ENCODE measurements at places on chromosomes 6 and 20.

GRCh38 chr6:15522427-15522826 lies 140.4 kb downstream of the DTNBP1 start:
- H3K4me1 ChIP-seq: peaks cover 16% of the 10 kb centered on the region
- DNase-seq: no peak
- peak overlapping the region; percentile 25 for H3K27ac ChIP-seq
- no peaks in the 10 kb centered on the region for H3K27me3 ChIP-seq
- peaks cover 22% of the 10 kb centered on the region for H3K36me3 ChIP-seq

GRCh38 chr6:32609391-32609730 lies 19.7 kb upstream of the HLA-DRB1 start:
- no peak overlapping the region for H3K27ac ChIP-seq

GRCh38 chr6:125191916-125192609 lies 38.5 kb downstream of the TPD52L1 start:
- peak; percentile 26 for DNase-seq
- no peaks in the 10 kb centered on the region for H3K4me1 ChIP-seq

DNA sequence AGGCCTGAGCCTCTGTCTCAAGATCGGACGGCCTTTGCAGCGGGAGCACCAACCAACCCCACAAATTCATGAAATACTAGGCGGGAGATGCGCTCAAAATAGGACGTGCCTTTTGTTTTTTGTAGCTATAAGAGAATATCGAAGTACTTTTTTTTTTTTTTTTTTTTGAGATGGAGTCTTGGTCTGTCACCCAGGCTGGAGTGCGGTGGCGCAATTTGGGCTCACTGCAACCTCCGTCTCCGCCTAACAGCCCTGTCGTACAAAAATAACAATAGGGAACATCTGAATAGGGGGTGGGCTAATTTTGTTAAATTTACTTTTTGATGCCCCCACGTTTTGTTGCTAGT lies 5.9 kb upstream of the TUBB2A start:
- H3K27me3 ChIP-seq: peaks cover 5% of the 10 kb centered on the region
- peak overlapping the region; percentile 84 for H3K4me3 ChIP-seq
- H3K4me1 ChIP-seq: peaks cover 40% of the 10 kb centered on the region
- no peak overlapping the region for H3K27ac ChIP-seq
- no peaks in the 10 kb centered on the region for H3K36me3 ChIP-seq

- H3K4me1 ChIP-seq: no peaks in the 10 kb centered on the region
- H3K27me3 ChIP-seq: peaks cover 4% of the 10 kb centered on the region
- no peak overlapping the region for H3K27ac ChIP-seq
- no peak for DNase-seq
- no peak overlapping the region for H3K4me3 ChIP-seq
These were observed 1760.2 kb upstream of the DEFB115 start for GRCh38 chr20:29497261-29497671.

DNA sequence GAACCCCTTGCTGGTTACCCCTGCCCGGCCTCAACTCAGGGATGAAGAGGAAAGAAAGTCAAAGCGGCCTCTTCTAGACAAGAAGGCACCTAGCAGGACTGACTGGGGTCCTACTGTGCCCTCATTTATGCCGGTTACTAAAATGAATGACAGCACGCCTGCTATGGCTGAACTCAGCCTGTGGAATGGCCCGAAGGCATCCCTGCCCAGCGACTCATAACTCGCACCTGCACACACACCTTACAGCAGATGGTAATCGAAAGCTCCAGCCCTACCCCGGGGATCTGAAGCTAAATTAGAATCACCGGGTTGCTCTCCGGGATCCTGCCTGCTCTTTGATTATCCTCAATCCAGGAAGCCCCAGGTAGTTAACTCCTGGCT lies 747 bp upstream of the TXNDC5 start:
- H3K4me1 ChIP-seq: peaks cover 10% of the 10 kb centered on the region
- no peak for DNase-seq
- H3K27ac ChIP-seq: peak overlapping the region; percentile 67
- H3K4me3 ChIP-seq: no peak overlapping the region

- no peak overlapping the region for H3K4me3 ChIP-seq
- H3K27me3 ChIP-seq: no peaks in the 10 kb centered on the region
- H3K36me3 ChIP-seq: no peaks in the 10 kb centered on the region
These were observed 244.8 kb downstream of the FARS2 start for GRCh38 chr6:5506149-5506548.

DNA sequence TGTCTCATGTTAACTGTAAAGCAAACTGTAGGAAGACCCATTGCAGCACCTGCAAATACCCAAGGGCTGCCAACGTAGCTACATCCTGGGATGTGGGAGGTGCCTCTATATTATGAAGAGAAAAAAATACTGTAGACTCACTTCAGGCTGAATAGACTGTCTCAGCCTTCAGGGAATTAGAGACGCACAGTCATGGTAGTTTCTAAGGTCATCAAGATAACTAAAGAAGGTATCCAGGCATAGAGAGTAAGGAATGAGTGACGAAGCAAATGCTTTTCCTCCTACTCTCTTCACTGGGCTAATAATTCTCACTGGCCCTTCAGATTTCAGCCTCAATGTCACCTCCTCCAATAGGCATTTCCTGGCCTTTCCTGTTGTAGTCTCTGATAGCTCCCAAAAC lies 121.6 kb upstream of the ECI2 start:
- H3K27ac ChIP-seq: no peak overlapping the region
- H3K4me1 ChIP-seq: no peaks in the 10 kb centered on the region
- H3K36me3 ChIP-seq: no peaks in the 10 kb centered on the region
- no peak overlapping the region for H3K4me3 ChIP-seq

- H3K4me1 ChIP-seq: no peaks in the 10 kb centered on the region
- peaks cover 5% of the 10 kb centered on the region for H3K27me3 ChIP-seq
- no peak overlapping the region for H3K27ac ChIP-seq
These were observed 225.3 kb downstream of the THBS2 start for GRCh38 chr6:169028343-169028742.

- peaks cover 65% of the 10 kb centered on the region for H3K4me1 ChIP-seq
- H3K27me3 ChIP-seq: no peaks in the 10 kb centered on the region
- no peak for DNase-seq
- H3K4me3 ChIP-seq: peak overlapping the region; percentile 76
These were observed 19.8 kb downstream of the FKBP5 start for GRCh38 chr6:35668744-35669450.

DNA sequence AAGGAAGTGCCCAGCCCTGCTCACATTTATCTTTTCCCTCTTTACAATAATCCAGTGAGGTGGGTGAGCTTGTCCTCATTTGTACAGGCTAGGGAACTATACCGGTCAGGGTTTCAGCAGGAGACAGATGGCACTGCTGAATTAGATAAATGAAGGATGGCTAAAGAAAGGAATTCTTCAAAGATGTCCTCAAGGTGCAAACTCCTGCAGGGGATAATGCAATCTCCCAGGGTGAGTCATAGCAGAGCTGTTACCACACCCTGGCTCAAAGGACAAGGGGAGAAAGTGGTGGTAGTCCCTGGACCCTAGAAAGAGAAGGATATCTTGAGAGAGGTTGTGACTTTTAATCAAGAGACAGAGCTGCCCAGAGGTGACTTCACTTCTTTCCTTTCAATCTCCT lies 66.7 kb downstream of the RFPL4B start:
- H3K36me3 ChIP-seq: no peaks in the 10 kb centered on the region
- H3K4me1 ChIP-seq: no peaks in the 10 kb centered on the region
- no peak for DNase-seq
- H3K27me3 ChIP-seq: no peaks in the 10 kb centered on the region
- H3K27ac ChIP-seq: no peak overlapping the region

DNA sequence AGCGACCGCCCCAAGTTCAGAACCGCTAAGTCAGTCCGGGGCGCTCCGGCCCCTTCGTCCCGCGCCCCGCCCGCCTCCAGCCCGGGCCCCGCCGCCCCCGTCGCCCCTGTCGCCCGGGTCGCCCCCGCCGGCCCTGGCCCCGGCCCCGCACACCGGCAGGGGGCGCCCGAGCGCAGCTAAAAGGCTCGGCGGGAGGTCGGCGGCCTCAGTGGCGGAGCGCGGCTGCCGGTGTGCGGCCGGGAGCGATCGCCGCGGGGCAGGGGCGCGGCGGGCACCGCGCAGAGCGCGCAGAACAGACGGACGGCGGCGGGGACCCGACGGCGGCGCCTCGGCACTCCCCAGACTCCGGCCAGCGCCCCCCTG lies at the start of gene FNDC1:
Gene FNDC1, plus strand, starts transcription at position 208 of the 363 bp plus-strand sequence. CDS start 197 bp downstream, outside the sequence.
- no peaks in the 10 kb centered on the region for H3K36me3 ChIP-seq
- peak; percentile 35 for DNase-seq
- H3K4me3 ChIP-seq: peak within 1 kb of the TSS; percentile 78
- peaks cover 10% of the 10 kb centered on the region for H3K4me1 ChIP-seq

GRCh38 chr6:14544666-14545065 lies 427.1 kb downstream of the CD83 start:
- no peak overlapping the region for H3K27ac ChIP-seq
- no peak overlapping the region for H3K4me3 ChIP-seq
- no peaks in the 10 kb centered on the region for H3K36me3 ChIP-seq
- H3K27me3 ChIP-seq: no peaks in the 10 kb centered on the region
